ENCODE measurements at places on chromosomes 12 and 14.

DNA sequence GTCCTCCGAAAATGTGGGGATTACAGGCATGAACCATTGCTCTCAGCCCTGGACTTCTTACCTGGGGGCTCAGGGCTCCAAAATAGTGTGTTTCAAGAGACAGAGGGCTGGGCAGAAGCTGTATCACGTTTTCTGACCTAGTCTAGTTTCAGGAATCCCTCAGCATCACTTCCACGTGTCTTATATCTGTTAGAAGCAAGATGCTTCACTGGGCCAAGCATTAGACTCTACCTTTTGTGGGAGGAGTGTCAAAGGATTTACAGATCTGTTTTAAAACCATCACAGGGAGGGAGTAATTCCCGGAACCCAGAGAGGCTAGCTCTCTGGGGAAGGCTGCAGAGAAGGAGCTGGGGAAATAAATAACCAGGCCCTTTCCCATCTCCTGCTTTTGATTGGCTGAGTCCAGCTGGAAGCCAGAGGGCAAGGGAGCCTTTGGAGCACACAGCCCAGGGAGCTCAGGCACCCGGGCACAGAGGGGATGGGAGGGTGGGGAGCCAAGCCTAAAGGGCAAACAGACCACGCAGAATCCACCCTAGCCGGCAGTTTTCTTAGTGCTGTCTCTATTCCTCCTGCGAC is 33.3 kb upstream of the ALDH2 start:
- DNase-seq, result no peak

GRCh38 chr12:63075376-63076060 is 75.5 kb downstream of the AVPR1A start:
- no peak for DNase-seq

GRCh38 chr12:92539110-92539749 is 163.6 kb upstream of the PLEKHG7 start:
- no peak for DNase-seq

GRCh38 chr12:104604070-104604994 is 147.6 kb downstream of the CHST11 start:
- peak; percentile 85 for DNase-seq

DNA sequence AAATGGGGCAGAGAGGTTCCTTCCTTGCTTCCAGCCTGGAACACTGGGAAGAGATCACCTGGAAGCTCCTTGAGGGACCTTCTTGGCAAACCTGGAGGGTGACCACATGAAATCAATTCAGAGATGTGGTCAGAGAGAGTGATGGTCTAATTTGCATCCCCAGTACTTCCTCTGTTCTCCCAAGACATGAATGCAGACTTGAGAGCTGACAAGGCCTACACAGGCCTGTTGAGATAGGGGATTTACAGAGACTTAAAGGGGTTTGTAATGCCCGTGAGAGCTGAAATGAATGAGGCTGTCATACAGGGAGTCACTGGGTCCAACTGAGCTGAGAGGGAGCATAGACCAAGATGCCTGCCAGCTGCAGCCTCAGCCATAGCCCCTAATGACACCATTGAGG is 45.1 kb downstream of the TMX1 start:
- no peak for DNase-seq

- DNase-seq, result peak; percentile 27
Measured at GRCh38 chr14:78227248-78228077, 57.3 kb downstream of the NRXN3 start.

GRCh38 chr12:116539905-116540482 is 19.2 kb upstream of the MAP1LC3B2 start:
- no peak for DNase-seq

- DNase-seq, result no peak
Measured at GRCh38 chr12:26338586-26339572, 143.5 kb downstream of the SSPN start.

DNA sequence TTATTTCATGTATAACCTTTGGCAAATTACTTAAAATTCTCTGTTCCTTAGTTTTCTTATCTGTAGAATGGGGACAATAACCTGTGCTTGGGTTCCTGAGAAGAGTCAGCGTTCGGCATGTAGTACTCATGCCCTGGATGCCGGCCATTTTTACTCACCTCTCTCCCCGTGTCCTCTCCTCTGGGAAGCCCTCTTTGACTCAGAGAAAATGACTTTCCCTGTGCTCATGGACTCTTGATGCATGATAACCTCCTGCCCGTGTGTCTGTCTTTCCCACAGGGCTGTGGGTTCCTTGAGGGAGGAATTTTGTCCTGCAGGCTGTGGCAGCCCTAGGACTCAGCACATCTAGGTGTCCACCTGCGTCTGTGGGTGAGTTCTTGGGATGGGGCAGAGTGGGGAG is 5.8 kb upstream of the C1RL start:
- DNase-seq, result no peak

DNA sequence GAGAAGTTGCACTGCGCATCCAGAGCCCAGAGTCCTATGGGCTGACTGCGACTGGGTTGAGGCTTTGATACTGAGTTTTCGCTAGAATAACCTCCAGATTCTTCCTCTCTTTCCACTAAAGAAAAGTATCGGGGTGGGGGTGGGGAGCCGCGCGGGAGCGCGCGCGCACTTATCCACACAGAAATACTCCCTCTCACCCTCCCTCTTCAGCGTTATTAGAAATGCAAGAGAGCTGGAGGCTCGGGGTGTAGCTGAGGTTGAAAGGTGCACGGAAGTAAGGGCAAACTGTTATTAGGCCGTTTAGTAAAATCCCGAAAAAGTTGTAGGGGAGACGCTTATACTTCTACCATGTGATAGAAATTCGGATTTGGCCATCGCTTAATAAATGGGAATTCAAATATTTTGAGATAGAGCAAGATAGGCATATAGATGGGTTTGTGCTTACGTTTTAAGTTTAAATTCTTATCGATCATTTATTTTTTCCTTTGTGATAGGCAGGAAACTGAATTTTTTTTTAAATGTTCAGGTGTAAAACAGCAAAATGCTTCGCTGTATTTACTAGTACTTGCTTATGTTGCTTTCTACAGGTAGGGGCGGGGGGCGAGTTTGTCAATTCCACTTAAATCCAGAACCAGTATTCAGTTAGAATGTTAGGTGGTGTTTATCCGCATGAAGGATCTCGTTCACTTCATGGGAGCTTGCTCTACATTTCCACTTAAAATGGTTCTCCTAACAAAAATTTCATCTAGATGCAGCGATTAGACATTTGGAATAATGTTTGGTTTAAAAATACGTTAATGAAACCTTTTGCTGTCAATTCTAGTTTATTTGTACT is 1.1 kb downstream of the ARHGAP5 start:
- DNase-seq, result peak; percentile 76

Measured in erythroblast (primary cell).